Lung microvascular endothelial cell (primary cell): ENCODE measurements at places on chromosomes 4 and X. TPM values are rescaled to one million over a fixed set of nuclear protein-coding genes. Genes with fewer than 3 reads are reported as not detected.

- no peak for DNase-seq
Observed at GRCh38 chr4:101035487-101035886, 311.8 kb downstream of the PPP3CA start.

The YTHDC1 gene
- 16.6 and 28.8 TPM in 2 replicates for total RNA-seq

- no peak for DNase-seq
Observed at GRCh38 chrX:106901781-106902219, 1.3 kb downstream of the RIPPLY1 start.

GRCh38 chrX:43644124-43644701 lies 11.9 kb upstream of the MAOA start:
- DNase-seq: peak; percentile 35

GRCh38 chr4:177131736-177132135 lies 177.9 kb upstream of the NEIL3 start:
- no peak for DNase-seq

- no peak for DNase-seq
Observed at GRCh38 chr4:155143512-155143911, 64.9 kb upstream of the NPY2R start.

DNA sequence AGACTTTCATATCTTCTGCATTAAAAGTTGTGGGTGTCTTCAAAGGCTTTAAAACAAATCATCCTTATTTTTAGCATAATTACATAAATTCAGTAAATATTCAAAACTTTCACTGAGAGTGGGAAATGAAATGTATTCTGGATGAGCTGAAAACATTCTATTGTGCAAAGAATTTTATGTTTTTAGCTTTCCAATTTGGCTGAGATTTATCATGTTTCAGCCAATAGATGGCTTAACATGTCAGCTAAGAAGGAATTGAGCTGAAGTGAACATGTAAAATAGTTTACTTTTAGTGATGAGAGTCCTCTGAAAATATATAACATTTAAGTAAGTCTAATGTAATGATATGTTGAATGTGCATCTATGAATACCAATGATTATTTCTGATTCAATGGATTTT lies 213.5 kb upstream of the GIMD1 start:
- DNase-seq: no peak

GRCh38 chr4:42280327-42281095 lies 116.8 kb upstream of the SHISA3 start:
- DNase-seq: peak; percentile 54

GRCh38 chr4:106717091-106717490 lies 319.0 kb downstream of the DKK2 start:
- no peak for DNase-seq

The TNMD gene
- total RNA-seq: not detected in 2 replicates

DNA sequence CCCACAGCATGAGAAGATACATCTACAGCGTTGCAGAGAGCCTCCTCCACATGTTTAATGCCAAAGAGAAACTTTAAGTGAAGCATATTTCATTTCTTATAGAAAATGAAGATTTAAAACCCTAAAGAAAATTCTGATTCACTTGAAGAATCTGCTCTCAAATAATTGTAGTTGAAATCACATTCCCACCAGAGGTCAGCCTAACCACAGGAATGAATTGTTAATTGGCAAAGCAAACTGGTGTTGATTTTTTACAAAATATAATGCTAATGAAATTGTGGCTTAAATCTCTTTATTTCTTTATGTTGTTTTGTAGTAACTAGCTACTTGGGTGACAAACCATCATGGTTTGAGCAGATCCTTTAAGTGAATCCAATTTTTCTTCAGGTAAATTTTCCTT lies 31.1 kb upstream of the WDR17 start:
- DNase-seq: peak; percentile 38

DNA sequence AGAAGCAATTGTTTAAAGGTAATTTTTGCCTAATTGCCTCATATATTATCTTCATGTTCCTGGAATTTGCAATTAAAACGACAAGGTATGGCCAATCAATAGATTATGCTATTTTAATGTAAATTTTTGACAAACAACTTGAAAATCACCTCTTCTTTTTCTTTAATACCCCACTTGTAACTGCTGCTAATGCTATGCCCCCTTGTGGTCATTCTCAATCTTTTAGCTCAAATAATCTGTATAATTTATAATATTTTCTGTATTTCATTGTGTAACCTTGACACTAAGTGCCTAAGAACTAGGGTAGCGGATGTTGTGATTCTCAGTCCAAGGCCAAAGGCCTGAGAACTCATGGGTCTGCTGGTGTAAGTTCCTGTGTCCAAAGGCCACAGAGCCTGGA lies 831.7 kb upstream of the POU3F4 start:
- DNase-seq: peak; percentile 13

DNA sequence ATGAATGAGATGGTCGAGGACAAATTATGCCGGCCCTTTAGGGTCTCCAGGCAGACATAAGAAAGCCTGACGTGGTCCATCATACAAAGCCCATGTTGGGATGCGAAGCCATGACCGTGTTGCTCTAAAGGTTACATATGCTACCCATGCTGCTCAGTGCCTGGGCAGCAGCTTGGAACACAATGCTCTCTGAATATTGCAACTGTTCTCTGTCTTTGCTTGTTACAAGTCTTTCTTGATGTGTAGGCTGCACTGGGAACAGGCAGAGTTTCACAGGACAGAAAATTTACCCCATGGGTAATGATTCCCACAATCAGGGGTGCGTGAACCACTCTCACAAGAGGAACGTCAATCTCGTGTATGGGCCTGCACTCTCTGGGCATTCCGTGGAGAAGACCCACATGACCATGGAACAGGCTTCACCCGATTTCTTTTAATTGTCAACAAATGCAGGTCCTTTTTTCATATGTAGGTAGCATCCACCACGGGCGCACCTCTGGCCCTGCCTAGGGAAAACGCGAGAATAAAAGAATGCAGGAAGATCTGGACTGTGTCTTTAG lies 66.3 kb downstream of the NBDY start:
- DNase-seq: no peak

- DNase-seq: peak; percentile 81
Observed at GRCh38 chr4:152970102-152970820, 34.1 kb downstream of the FHDC1 start.

The DUSP21 gene
- total RNA-seq: not detected in 2 replicates

DNA sequence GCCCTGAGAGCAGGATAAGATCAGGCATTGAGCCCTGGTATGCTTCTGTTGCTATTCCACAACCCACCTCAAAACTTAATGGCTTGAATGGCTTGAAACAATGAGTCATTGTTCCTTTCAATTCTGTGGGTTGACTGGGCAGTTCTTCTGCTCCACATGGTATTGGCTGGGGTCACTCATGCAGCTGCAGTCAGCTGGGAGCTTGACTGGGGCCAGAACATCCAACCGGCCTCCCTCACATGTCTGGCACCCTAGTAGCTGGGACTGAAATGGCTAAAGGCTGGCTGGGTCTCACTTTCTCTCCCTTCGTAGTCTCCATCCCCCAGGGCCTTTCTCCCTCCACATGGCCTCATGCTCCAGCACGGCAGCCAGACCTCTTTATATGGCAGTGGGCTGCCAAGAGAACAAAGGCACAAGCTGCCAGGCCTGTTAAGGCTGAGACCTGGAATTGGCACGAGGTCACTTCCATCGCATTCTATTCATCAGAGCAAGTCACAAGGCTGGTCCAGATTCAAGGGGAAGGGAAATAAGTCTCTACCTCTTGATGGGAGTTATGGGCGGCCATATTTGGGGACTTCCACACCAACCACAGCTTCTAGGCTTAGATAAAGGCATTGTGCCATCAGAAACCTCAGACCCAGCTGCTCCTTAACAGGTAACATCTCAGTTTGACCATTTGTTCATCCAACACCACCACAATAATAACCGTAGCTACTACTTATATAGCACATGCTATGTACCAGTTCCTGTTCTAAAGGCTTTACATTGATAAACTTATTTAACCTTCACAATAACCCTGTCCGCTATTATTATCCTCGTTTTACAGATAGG lies 159.7 kb upstream of the ATP6AP2 start:
- DNase-seq: no peak

DNA sequence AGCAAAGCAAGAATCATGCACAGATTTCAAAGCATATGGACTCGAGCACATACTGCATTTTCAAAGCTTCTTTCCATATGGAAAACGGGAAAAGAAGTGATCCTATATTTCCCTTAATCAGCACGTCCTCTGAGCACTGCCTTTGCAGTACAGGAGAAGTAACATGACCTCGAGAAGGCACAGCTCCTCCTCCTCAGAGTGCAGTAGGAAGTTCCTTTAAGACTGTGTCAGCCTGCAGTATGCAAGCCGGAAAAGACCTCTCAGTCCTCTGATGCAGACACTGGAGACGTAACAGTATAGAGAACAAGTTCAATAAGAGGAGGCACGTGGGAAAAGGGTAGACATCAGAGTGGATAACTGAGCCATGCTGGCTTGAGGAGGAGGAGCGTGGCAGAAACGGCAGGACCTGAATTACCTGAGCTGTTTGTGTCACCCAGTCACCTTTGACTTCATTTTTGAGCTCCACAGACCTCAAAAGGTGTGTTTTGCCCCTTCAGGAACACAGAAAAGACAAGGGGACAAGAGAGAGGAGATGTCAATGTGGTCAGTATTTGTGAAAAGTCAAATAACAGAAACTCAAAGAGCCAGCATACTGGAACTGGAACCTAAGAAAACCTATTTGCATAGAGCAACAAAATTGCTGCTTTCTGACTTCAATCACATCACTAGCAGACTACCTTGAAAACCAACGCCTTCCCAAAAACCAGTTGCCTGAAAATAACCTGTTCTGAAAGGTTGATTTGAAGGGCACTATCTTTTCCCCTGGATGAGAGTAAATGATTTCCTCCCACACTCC lies 20.8 kb downstream of the IRF2 start:
- peak; percentile 92 for DNase-seq

GRCh38 chr4:89256203-89256800 lies 51.3 kb downstream of the GPRIN3 start:
- DNase-seq: no peak

DNA sequence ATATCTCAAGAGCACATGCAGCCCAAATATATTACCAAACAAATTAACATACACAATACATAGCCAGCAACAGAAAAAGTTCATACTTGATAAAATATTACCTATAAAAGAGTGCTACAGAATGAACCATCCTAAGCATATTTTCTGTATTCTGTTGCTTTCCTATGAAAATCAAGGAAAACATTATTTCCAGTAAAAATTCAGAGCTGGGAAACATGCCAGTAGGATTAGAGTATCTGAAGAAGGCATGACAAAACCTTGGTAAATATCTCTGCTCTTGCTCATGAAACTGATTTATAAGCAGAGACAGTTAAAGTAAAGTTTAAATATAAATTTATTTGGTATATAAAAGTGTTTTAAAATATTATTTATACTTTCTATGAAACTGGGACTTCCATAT lies 599.7 kb downstream of the ARAP2 start:
- no peak for DNase-seq

DNA sequence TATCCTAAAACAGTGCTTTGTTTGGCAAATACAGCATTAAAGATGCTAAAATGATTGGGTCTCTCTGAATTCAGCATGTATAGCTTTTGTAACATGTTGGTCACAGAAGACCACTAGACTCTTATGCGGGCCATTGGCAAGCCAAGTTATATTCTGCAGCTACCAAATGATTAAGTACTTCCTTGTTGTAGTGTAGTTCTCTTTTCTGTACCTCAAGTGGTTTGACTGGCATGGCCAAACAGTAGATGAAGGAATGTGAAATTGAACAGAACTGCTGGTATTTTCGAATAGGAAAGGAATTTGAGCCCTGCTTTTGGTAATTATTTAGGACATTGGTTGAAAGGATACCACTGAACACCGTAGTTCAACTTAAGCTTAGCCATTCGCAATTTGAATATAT lies 193.9 kb upstream of the GPC4 start:
- DNase-seq: no peak

DNA sequence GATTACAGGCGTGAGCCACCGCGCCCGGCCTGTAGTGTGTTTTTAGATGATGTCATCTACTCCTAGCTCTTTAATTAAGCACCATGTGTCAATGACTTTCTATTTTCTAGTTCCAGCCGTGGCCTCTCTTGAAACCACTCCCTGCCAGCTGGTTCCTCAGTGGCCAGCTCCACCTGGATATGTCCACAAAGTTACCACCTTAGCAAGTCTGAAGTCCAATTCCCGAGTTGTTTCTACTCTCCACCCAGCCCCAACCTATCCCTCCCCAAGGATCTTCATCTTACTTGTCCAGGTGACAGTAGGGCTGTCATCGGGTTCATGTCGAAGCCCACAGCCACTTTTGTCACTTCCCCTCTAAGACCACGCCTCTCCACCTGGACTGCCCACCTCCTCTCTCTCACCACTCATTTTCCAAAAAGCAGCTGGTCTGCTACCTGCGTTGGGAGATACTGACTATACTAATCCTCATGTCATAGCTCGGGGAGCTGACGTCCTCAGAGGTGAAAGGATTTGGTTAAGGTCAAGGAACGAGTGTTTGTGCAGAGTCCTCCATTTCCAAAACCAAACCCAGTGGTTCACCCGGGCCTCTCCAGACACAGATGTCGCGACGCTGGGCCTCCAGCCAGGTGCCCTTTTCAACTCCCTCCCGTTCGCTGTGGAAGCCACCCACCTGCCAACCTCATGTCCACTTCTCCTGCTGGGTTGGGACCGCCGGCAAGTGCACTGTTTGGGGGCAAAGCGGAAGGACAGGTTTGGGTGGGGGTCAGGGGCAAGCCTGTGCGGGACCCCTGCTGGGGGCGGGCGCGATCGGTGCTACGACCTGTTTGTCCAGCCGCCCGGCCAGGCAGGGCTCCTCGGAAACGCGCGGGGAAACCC lies 704 bp downstream of the FAM3A start:
- DNase-seq: peak; percentile 35

The GAGE2A gene
- not detected in 2 replicates for total RNA-seq

GRCh38 chr4:39525822-39526690 lies 1.2 kb downstream of the UGDH start:
- DNase-seq: peak; percentile 6

DNA sequence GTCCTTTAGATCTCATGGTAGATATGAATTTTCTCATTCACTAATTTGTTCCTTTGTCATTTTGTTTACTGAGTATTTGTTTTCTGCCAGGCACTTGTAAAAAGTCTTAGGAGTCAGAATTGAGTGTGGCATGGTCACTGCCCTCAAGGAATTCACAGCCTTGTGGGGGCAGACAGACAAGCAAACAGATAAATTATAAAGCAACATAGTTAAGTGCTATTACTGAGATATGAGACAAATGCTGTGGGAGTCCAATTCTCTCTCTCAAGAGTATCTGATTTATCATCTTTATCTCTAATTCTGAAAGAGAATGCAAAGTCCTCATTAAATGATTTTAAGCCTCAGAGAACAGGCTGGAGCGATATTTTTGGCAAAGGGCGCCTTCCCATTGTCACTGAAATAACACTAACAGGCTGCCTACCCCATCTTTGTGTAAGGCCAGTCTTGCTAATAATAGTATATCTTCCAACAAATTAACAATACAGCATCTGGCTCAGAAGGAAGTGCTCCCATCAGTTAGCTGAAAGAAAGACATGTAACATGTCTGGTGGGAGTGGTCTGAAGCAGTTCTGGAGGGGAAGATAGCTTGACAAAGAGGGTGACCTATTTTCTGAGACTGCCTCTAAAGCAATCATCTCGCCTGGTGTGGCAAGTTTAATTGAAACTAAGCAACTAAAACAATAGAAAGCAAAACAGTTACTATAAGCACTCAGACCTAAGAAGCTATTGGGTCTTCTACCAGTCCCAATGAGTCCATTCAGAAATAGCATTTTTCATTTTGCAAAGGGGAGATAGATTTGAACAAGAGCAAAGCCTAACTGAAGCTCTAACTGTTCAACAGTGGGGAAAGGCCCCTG lies 61.5 kb upstream of the AMOT start:
- no peak for DNase-seq

GRCh38 chrX:79368441-79368840 lies 1.3 kb upstream of the ITM2A start:
- no peak for DNase-seq

- DNase-seq: no peak
Observed at GRCh38 chrX:145502670-145503069, 255.4 kb downstream of the SPANXN1 start.

The SOWAHB gene
- not detected in 2 replicates for total RNA-seq

The DGKK gene
- not detected in 2 replicates for total RNA-seq
